ENCODE measurements at places on chromosomes 12 and 14. TPM values are rescaled to one million over a fixed set of nuclear protein-coding genes. Genes with fewer than 3 reads are reported as not detected.

DNA sequence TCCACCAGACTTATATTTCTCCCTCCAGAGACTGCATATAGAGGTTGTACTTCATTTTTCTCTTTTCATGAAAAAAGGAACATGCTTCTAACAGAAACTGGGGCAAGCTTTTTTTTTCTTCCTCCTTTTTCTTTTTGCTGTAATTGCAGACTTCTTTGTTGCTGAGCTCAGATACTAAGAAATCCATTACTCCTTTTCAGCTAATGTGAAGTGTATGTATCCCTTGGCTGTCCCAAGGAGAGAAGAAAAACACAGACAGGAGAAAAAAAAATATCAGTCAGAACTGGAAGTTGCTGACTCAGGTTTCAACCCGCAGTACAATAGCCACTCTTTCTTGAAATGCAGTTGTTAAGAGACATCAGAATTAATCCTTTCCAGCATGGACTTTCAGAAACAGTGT is 1248.4 kb downstream of the LRFN5 start:
- no peak overlapping the region for H3K27ac ChIP-seq
- H3K27me3 ChIP-seq, result no peaks in the 10 kb centered on the region
- no peaks in the 10 kb centered on the region for H3K4me1 ChIP-seq
- no peak for DNase-seq

DNA sequence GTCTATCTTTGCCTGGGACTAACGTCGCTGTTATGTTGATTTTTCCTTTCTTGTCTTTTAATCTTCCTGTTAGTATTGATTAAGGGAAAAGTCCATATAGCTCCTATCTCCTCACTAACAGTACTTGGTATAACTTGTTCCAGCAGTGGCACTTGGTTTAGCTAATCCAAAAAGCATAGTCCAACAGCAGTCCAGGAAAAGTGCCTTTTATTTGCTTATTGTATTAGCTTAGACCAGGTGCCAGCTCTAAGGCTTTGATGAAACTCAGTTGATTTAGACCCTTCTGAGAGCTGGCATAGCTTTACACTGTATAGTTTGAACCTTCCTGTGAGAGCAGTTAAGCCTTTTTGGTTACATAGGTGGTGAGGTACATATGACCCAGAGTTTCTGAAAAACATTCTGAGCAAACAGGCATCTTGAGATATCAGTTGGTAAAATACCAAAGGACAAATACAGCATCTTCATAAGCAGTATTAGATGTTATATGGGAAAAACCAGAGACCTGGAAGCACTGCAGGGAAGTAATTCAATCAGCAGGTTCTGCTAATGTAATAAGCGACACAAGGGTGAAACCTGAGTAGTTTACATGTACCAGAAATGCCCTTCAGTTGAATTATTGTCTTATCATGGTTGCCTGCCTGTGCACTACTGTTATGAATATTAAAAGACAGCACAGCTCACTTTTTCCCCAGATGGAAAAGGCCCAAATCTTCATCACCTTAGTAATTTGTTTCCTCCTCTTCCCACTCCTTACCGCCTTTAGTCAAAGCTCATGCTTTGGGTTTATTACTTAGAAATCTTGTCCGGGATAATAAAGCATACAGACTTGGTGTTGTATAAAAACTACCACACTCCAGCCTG is 13.0 kb downstream of the PELI2 start:
- H3K4me3 ChIP-seq, result no peak overlapping the region
- no peaks in the 10 kb centered on the region for H3K36me3 ChIP-seq
- DNase-seq, result no peak
- peaks cover 10% of the 10 kb centered on the region for H3K4me1 ChIP-seq
- no peak overlapping the region for H3K27ac ChIP-seq

SYCP3 gene
- total RNA-seq, result not detected

- no peaks in the 10 kb centered on the region for H3K4me1 ChIP-seq
- H3K4me3 ChIP-seq, result no peak overlapping the region
- no peaks in the 10 kb centered on the region for H3K27me3 ChIP-seq
Measured at GRCh38 chr12:67780580-67781084, 132.1 kb downstream of the DYRK2 start.

GRCh38 chr12:93786656-93787397 is 109.7 kb downstream of the CRADD start:
- peaks cover 14% of the 10 kb centered on the region for H3K4me1 ChIP-seq
- no peak overlapping the region for H3K27ac ChIP-seq
- H3K27me3 ChIP-seq, result no peaks in the 10 kb centered on the region
- no peak overlapping the region for H3K4me3 ChIP-seq
- H3K36me3 ChIP-seq, result no peaks in the 10 kb centered on the region

DNA sequence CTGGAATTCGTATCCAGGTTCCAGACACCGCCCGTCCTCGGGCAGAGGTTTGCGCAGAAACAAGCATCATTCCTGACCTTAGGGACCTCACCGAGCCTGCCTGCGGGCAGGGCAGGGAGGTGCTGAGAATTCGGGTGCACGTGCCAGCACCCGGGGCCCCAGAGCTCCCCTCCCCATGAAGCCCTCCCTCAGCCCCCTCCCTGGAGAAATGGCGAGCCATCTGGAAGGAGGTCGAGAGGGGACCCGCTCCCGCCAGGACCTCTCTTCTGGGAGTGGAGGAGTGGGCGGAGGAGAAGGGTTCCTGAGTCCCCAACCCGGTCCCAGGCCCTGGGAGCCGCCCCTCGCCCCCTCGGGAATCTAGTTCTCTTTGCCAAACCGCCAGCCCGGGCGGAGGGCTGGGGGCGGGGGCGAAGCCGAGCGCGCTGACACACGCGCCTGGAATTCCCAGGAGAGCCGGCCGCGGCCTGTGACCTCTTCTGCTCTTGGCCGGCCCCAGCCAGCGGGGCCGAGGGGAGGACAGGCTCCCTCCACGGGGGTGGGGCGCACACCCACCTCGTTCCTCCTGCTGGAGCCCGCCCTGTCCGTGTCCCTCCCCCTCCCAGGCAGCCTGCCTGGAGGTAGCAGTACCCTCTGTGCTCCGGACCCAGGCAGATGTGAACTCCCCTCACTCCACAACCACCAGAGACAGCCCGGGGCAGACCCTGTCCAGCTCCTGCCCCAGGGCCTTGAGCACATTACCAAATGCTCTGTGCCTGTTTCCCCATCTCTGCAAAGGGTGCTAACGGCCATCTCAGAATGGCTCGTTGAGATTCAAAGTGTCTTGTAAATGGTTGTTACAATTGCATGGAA is 23.0 kb upstream of the GPR132 start:
- H3K27ac ChIP-seq, result peak overlapping the region; percentile 48
- H3K4me3 ChIP-seq, result peak overlapping the region; percentile 52
- peaks cover 78% of the 10 kb centered on the region for H3K4me1 ChIP-seq
- DNase-seq, result no peak
- H3K36me3 ChIP-seq, result no peaks in the 10 kb centered on the region
- H3K27me3 ChIP-seq, result no peaks in the 10 kb centered on the region

DNA sequence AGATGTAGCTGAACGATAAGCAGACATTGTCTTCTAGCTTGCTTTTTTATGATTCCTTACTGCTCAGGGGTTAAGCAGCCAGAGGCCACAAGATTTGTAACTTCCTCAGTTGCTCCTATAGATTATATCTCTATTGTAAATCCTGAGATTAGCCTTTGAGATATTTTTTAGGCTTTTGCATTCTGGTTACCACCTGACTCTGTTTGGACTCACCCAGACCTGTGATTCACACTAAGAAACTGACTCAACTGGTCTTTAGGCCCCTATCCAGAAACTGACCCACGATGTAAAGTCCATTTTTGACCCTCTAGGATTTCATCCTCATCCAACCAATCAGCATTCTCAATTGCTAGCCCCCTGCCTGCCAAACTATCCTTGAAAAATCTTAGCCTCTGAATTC is 194.4 kb downstream of the RASSF9 start:
- H3K27ac ChIP-seq, result no peak overlapping the region
- H3K4me1 ChIP-seq, result peaks cover 48% of the 10 kb centered on the region
- H3K36me3 ChIP-seq, result no peaks in the 10 kb centered on the region
- DNase-seq, result no peak

All from esophagus squamous epithelium (tissue), 5 donors.